Osteoblast (primary cell): ENCODE measurements at places on chromosomes 1 and 21.
A peak's percentile ranks its signal among the peaks of the same experiment; 100 is the strongest.

- H3K27me3 ChIP-seq, result peaks cover 3% of the 10 kb centered on the region
- no peak for DNase-seq
- no peak overlapping the region for H3K27ac ChIP-seq
- no peaks in the 10 kb centered on the region for H3K36me3 ChIP-seq
- H3K4me3 ChIP-seq, result no peak overlapping the region
Observed at GRCh38 chr1:176888471-176889032, 276.0 kb downstream of the ASTN1 start.

DNA sequence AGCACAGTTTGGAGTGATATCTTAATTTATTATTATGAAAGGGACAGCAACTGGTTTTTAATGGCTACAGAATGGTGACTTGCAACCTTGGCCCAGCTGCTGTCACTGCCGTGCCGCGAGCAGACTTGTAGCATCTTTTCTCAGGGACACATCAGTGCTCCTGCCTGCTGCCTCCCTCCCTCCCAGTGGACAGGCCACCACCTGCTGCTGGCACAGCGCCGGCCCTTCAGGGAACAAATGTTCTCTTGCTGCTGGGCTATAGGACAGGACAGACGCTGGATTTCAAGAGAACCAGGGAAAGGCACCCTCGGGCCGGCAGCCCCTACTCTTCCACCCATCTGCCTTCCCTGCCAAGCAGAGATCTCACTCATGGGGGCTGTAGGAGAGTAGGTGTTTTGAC is 413.8 kb upstream of the NFIA start:
- H3K27me3 ChIP-seq, result no peaks in the 10 kb centered on the region
- no peaks in the 10 kb centered on the region for H3K36me3 ChIP-seq
- DNase-seq, result no peak
- H3K4me1 ChIP-seq, result no peaks in the 10 kb centered on the region
- no peak overlapping the region for H3K4me3 ChIP-seq

GRCh38 chr1:116460261-116460660 is 87.2 kb downstream of the ATP1A1 start:
- H3K27me3 ChIP-seq, result peaks cover 8% of the 10 kb centered on the region
- H3K4me1 ChIP-seq, result no peaks in the 10 kb centered on the region
- DNase-seq, result no peak
- no peaks in the 10 kb centered on the region for H3K36me3 ChIP-seq

- H3K4me1 ChIP-seq, result no peaks in the 10 kb centered on the region
- no peak overlapping the region for H3K27ac ChIP-seq
- H3K4me3 ChIP-seq, result no peak overlapping the region
- no peak for DNase-seq
- no peaks in the 10 kb centered on the region for H3K27me3 ChIP-seq
Observed at GRCh38 chr1:241553886-241554592, 21.9 kb downstream of the KMO start.

DNA sequence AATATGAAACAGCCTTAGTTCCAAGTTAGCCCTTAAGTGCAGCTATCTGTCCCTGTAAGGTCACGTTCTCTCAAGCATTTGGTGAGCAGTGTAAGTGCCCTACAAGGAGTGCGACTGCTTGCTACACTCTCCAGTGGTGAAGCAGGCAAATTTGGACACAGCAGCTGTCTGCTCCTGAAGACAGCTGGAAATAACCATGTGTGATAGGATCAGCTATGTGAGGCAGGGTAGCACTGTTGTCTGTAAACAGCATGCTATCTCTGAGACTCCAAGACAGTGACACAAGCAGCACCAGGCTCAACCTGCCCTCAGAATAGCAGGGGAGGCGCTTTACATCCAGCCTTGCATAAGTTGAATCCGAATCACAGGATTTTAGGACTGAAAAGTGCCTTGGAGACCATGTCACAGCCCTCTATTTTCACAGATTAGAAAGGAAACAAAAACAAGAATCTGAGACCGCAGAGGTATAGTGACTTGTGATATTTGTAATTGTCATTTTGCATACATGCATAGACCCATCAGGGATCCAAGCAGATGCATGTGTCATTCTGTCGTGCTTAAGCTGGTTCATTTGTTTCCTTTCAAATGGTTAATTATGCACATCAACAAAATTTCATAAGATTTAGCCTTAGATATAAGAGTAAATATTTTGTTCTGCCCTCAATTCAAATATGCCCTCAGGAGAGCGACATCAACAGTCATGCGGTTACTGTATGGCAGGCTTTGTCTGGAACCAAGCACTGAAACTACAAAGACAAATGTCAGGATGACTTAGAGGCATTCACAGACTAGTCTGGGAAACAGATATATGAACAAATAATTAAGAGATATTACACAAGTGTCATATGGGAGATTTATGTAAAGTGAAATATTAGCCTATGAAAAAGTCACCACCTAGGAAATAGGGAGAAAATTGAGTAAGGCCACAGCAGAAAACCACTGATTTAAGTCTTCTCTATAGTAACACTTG is 134.9 kb upstream of the NRIP1 start:
- H3K4me1 ChIP-seq, result no peaks in the 10 kb centered on the region
- H3K27me3 ChIP-seq, result no peaks in the 10 kb centered on the region
- no peak overlapping the region for H3K4me3 ChIP-seq
- no peak for DNase-seq

DNA sequence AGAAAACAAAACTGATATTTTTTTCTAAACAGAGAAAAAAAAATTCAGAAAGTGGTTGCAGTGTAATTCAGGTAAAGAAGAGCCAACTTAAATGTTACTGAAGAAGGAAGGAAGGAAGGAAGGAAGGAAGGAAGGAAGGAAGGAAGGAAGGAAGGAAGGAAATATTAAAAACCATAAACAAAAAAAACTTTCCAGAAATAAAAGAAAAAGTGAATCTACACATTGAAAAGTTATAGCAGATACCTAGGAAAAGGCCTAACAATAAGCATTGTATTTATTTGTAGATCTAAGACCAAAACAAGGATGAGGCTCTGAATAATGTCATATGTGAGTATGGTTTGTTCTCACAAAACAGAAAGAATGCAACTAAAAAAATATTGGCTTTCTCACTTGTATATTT is 345.4 kb upstream of the NR5A2 start:
- H3K4me1 ChIP-seq, result peaks cover 9% of the 10 kb centered on the region
- H3K27ac ChIP-seq, result no peak overlapping the region
- DNase-seq, result no peak
- no peak overlapping the region for H3K4me3 ChIP-seq
- H3K36me3 ChIP-seq, result no peaks in the 10 kb centered on the region

DNA sequence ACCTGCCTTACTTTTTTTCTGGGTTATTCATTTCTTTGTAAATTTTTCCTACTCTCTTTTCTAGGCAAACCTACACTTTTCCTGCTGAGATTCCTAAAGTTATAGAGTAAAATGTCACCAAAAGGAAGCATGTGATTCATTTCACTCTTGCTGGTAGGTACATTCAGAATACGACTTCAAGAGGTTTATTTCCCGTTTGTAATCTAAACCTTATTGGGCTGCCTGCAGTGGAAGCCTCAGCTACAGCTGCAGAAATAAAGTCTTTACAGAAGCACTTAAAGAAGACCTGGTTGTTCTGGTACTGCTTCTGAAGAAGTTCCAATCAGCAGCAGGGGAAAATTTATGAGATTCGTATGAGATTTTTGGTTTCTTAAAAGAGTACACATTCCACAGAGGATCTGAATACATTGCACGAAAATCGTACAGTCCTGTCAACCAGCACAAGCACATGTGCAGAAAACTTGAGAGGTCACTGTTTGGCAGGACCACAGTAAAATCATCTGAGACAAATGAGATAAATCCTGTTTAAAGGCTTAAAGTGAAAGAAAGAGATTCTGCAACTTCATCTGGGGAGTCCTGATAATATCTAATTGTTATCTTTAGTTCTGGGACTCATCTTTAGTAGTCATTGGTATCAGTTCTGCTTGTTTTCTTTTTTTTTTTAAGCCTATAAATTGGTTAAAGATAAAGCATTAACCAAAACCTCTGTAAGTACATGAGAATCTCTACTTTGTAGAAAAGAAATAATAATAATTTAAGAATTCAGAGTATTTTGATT is 109.9 kb upstream of the ADGRL2 start:
- peak; percentile 30 for DNase-seq

- no peak for DNase-seq
- no peak overlapping the region for H3K27ac ChIP-seq
- H3K4me3 ChIP-seq, result no peak overlapping the region
- peaks cover 36% of the 10 kb centered on the region for H3K27me3 ChIP-seq
- H3K36me3 ChIP-seq, result no peaks in the 10 kb centered on the region
Observed at GRCh38 chr1:62316135-62316534, 3.1 kb downstream of the KANK4 start.

DNA sequence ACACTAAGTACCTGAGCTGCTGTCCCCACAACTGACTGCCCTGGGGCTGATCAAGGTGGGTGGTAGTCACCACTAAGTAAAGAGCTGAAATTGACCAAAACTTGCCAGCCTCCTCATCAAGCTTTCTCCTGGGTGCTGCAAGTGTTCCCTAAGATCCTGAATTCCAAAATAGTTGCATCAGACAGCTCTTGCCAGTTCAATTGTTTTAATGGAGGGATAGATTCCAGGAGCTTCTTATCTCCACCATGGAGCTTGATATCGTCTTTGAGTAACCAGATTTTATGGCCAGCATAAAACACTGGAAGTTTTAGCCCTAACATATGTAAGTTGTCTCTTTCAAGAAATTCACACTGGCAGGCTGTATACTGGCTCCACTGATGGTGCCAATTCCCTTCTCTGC is 90.3 kb downstream of the NID1 start:
- H3K27me3 ChIP-seq, result no peaks in the 10 kb centered on the region
- H3K36me3 ChIP-seq, result peaks cover 19% of the 10 kb centered on the region
- no peak overlapping the region for H3K4me3 ChIP-seq
- peaks cover 19% of the 10 kb centered on the region for H3K4me1 ChIP-seq
- H3K27ac ChIP-seq, result no peak overlapping the region
- no peak for DNase-seq

DNA sequence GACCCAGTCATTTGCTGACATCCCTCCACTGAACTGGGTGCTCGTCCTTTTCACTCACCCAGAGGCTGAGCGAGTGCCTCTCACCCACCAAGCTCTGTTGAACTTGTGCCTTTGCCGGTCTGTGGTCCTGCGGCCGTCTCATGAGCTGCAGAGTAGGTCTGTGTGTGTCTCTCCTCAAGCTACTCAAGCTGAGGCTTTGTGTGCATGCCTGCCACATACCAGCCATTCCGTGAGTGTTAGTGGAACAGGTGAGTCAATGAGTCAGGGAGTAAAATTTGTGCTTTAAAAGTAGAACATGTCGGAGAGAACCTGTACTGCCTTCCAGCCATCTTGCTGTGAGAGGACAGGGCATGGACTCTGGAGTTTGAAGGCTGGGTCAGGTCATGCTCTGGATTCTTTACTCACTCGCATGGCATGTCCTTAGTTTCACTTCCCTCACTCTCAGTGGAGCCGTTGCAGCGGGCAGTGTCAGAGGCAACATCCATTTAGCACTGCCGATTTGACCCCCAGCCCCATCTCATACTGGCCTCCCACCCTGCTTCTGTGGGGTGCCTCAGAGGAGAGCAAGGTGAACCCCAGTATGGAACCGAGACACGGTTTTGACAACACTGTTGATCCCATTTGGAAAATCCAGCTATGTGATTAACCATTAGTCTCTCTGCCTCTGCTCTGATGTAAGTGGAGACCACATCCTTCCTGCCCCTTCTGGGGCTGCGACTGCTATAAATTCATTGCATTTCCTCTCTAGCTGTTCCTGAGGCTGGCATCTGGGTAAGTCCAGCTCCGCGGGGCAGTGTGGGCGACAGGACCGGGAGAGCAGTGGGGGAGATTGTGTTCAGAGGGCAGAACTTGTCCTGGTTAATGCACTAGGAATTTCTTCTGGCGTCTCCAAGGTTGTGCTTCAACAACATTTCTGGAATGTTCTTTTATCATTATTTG is at the start of gene NLRP3:
Gene NLRP3, plus strand, starts transcription at position 751 of the 939 bp plus-strand sequence. CDS start 2,628 bp downstream, outside the sequence.
- peak; percentile 61 for DNase-seq
- H3K27ac ChIP-seq, result peak within 1 kb of the TSS; percentile 56
- H3K27me3 ChIP-seq, result no peaks in the 10 kb centered on the region
- H3K36me3 ChIP-seq, result no peaks in the 10 kb centered on the region
- H3K4me1 ChIP-seq, result peaks cover 3% of the 10 kb centered on the region

DNA sequence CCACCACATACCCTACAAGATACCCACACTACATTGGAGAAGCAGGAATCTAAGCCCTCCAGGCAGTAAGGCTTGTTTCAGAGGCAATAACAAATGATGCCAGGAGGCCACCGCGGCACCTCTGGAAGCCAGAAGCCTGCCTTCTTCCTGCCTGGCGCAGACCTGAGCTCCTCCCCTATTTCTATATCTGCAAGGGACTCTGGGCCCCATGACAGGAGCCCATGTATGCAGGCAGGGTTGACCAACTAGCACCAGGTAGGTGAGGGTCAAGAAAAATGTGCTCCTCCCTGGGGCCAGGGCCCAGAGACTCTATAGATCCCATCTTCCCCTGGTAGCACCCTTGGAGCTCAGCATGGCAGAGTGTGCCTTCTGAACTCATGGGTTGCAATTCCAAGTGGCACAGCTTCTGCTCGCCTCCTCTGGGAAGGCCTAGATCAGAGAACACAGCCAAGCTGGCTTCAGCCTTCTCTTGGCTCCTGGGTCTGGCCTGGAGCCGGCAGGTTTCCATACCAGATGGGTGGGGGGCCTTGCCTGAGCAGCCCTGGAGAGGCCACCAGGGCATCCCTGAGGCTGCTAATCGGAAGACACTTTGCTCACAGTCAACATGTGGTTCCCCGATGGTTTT is 85.1 kb downstream of the STUM start:
- H3K4me3 ChIP-seq, result no peak overlapping the region
- DNase-seq, result no peak
- H3K27me3 ChIP-seq, result peaks cover 10% of the 10 kb centered on the region
- no peaks in the 10 kb centered on the region for H3K4me1 ChIP-seq
- no peaks in the 10 kb centered on the region for H3K36me3 ChIP-seq

- no peak for DNase-seq
- H3K27me3 ChIP-seq, result peaks cover 27% of the 10 kb centered on the region
- H3K4me1 ChIP-seq, result no peaks in the 10 kb centered on the region
- H3K27ac ChIP-seq, result no peak overlapping the region
- H3K36me3 ChIP-seq, result no peaks in the 10 kb centered on the region
Observed at GRCh38 chr1:230423951-230424350, 2.2 kb downstream of the PGBD5 start.

DNA sequence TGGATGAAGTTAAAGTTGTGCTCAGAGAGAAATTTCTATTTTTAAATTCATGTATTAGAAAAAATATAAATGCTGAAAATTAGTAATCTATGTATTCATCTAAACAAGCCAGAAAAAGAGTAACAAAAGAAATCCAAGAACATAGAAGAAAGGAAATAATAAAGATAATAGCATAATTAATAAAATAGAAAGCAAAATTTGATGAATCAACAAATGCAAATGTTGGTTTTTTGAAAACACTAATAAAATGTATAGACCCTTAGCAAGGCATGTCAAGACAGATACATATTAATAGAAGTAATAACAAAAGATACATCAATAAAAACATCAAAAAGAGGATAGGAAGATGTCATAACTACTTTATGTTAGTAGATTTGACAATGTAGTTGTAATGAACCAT is 18.0 kb downstream of the F13B start:
- no peaks in the 10 kb centered on the region for H3K4me1 ChIP-seq
- no peak overlapping the region for H3K4me3 ChIP-seq
- no peaks in the 10 kb centered on the region for H3K27me3 ChIP-seq
- H3K36me3 ChIP-seq, result no peaks in the 10 kb centered on the region
- DNase-seq, result no peak
